ENCODE measurements at places on chromosomes 11 and 22.

- peak; percentile 6 for DNase-seq
Observed at GRCh38 chr11:78379039-78379670, 38.5 kb downstream of the GAB2 start.

DNA sequence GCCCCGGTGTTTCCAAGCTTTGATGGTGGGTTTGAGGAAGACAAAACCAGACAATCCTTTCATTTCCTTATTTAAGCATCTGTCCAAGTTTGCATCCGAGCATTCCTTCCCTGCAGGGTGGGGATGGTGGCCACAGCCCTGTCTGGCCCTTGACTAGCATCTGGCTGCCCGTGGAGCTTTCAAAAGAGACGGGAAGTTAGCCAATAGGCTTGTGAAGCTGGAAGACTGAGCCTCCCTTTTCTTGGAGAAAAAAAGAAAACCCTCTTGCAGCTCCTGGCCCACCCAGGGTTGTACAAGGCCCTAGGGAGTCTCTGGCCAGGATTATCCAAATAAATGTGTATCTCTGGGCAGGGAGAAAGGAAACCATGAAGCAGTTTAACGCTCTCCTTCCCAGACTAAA, 60.6 kb downstream of the MICAL2 start:
- DNase-seq: peak; percentile 50

DNA sequence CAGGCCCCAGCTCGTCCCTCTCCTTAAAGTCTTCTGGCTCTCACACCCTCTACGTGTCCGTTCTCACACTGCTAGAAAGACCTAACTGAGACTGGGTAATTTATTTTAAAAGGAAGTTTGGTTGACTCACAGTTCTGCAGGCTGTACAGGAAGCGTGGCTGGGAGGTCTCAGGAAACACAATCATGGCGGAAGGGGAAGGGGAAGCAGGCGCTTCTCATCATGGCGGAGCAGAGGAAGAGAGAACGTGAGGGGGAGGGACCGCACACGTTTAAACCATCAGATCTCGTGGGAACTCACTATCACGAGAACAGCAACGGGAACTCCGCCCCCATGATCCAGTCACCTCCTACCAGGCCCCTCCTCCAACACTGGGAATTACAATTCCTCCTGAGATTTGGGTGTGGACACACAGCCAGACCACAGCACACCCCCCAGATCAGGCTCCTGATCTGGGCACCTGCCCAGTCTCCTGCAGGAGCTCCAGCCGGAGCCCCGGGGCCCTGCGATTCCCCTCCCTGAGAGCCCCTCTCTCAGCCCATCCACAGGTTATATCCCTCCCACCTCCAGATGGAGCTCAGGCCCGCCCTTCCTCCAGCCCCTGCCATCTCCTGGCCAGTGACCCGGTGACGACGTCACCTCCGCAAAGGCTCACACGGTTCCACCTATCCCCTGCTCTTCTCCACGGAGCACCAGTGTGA, 170.2 kb downstream of the BRD1 start:
- DNase-seq: no peak

DNA sequence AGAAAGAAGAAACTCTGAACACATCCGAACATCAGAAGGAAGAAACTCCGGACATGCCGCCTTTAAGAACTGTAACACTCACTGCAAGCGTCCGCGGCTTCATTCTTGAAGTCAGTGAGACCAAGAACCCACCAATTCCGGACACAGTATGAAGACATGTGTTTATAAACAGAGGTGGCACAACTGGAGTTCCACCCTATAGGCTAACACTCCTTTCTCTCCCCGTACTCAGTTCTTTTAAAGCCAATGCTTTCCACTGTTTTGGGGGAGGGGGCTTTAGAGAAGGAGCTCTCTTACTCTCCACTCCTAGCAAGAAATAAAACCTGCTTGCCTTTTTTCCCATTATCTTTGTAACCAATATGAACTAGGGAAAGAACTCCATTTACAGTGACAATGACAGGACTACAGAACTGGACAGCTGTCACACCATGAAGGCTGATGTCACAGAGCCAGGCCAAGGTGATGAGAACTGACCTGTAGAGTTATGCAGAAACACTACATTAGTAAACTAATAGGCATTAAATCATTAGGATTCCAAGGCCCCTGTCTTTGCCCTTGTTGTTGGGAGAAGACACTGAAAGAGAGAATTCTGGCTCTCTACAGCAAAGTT, 733 bp downstream of the TRIM5 start:
- no peak for DNase-seq

GRCh38 chr11:40045312-40045711, 1414.1 kb downstream of the LRRC4C start:
- DNase-seq: no peak

DNA sequence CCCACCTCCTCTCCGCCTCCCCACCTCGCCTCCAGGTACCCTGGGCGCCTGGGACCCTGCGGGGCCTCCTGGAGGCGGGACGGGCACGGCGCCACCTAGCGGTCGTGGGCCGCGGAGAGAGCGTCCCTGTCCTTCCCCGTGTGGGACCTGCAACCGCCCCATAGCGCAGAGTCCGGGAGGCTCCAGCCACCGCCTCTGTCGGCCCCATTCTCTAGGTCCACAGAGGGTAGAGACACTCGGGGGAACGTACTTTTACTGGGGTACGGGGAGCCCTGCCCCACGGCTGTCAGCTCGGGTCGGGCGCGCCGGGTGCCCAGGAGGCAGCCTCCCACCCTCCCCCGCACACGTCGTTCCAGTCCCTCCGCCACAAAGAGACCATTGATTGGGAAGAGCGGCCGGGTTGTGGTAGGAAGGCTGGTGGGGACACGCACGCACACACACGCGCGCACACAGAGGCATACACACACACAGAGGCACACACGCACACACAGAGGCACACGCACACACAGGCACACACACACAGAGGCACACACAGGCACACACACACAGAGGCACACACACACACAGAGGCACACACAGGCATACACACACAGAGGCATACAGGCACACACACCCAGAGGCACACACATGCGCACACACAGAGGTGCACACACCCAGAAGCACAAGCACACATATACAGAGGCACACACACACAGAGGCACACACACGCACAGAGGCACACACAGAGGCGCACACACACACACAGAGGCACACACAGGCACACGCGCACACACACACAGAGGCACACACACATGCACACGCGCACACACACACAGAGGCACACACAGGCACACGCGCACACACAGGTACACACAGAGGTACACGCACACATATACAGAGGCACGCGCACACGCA, 12.6 kb upstream of the NECTIN1 start:
- DNase-seq: no peak

DNA sequence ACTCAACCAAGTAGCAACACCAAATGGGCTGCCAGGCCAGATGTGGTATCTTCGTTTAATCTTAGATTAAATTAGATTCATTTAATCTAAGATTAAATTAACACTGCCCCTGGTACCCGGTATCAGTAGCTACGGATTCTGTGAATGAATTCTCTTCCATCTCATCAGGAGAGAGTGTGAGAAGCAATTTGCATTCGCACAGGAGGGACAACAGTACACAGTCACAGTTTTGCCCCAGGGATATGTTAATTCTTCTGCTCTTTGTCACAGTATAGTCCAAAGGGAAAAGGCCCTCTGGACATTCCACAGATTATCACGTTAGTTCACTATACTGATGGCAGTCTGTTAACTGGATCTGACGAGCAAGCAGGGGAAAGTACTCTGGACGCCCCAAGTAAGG, 22.9 kb downstream of the ASCL2 start:
- DNase-seq: no peak

- DNase-seq: no peak
Observed at GRCh38 chr11:94786264-94787126, 18.3 kb downstream of the AMOTL1 start.

- DNase-seq: no peak
Observed at GRCh38 chr11:11984563-11984962, 23.9 kb downstream of the DKK3 start.

DNA sequence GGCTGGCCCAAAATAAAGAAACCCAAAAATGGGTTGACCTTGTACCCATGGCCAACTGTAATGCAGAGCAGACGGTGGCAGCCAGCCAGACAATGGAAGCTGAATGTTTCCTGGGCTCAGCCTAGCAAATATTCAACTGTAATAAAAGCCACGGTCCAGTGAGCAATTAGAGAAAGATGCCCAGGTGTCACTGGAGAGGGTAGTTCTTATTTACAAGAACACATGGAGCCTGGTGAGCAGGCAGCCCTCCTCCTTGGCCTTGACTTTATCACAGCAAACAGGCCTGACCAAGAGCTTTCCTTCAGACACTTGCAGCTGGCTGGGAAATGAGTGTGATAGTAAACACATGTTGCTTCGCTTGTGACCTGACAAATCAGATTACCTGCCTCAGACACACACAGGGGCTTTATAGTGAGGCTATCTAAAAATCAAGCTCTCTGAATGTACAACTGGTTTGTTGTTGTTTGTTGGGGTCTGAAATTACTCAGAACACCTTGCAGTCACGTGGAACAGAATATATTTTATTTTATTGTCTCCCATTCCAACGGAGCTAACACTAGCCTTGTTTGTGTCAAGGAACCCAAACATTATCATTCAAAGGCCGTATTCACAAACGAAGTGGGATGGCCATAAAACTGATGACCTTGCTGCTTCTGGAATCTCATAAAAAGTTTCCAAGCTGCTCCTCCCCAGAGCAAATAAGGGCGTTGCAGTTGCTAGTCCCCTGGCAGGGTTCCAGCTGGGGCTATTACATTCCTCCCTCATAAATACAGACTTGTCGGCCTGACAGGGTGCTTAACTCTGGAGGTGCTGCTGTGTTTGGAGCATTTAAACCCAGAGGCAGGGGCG, 161.1 kb downstream of the BBOX1 start:
- peak; percentile 75 for DNase-seq

- DNase-seq: no peak
Observed at GRCh38 chr11:75518771-75519653, 6.7 kb downstream of the GDPD5 start.

DNA sequence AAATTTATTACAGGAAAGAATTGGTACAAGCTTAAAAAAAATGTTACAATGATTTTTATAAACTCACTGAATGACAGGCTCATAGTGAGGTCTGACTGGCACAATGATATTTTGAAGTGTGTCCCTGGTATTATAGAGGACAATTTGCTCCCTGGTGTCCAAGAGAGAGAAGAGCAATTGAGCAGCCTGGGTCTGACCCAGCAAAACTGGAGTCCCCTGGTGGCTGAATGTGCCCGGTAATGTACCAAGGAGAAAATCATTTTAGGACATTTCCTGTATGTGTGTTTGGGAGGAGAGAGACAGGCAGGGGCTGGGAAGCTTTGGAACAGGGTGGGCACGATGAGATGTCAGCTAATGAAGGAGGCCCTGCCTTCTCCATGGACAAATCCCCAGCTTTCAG, 125.3 kb downstream of the APOL5 start:
- peak; percentile 69 for DNase-seq

DNA sequence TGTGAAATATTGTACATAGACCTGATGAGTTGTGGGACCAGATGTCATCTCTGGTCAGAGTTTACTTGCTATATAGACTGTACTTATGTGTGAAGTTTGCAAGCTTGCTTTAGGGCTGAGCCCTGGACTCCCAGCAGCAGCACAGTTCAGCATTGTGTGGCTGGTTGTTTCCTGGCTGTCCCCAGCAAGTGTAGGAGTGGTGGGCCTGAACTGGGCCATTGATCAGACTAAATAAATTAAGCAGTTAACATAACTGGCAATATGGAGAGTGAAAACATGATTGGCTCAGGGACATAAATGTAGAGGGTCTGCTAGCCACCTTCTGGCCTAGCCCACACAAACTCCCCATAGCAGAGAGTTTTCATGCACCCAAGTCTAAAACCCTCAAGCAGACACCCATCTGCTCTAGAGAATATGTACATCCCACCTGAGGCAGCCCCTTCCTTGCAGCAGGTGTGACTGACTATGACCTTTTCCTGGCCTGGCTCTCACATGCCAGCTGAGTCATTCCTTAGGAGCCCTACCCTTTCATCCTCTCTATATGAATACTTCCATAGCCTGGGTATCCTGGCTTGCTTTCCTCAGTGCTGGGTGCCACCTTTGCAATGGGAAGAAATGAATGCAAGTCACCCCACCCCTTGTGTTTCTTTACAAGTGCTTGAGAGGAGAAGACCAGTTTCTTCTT, 12.3 kb downstream of the PIK3IP1 start:
- no peak for DNase-seq

DNA sequence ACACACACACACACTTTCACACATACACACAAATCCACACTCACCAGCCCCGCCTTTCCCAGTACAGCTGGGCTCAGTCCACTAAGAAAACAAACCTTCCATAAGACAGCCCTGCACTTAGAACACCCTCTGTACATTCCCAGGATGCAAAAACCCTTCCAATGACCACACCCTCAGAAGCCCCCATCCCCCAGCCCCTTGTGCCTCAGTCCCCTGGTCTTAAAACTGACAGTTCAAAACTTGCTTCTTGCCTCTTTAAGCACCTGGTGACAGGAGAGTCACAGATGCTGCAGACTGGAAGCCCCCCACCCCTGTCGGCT, 23.0 kb downstream of the APLNR start:
- peak; percentile 27 for DNase-seq

DNA sequence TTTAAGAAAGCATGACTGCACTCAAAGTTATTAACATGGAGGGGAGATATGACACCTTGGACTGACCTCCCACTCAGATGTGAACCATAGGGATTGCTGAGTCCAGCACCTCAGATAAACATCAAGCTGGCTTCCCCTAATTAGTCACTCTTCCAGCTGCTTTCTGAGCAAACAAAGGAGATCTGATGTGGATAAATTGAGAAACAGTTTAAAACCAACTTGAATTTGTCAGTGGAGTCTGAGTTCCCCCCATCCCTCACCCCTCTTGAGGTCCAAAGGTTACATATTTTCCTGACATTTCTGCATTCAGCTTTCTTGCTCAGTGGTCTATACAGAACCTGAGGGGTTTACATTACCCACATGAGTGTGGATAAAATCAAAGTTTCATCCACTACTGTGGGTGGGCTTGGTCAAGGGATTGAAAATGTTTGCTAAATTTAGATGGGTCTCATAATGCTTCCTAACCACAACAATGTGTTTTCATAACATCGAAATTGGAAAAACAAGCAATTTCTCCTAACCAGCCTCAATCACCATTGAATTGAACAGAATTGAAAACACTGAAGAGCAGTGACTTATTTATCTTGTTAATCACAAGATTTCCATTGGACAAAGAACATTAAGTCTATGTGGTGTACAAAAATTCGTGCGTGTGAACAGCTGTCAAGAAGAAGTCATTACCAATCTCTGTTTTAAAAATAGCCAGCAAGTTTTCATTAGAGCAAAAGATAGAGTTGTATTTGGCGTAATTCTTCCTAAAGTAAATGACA, 292.3 kb downstream of the METTL15 start:
- peak; percentile 88 for DNase-seq

DNA sequence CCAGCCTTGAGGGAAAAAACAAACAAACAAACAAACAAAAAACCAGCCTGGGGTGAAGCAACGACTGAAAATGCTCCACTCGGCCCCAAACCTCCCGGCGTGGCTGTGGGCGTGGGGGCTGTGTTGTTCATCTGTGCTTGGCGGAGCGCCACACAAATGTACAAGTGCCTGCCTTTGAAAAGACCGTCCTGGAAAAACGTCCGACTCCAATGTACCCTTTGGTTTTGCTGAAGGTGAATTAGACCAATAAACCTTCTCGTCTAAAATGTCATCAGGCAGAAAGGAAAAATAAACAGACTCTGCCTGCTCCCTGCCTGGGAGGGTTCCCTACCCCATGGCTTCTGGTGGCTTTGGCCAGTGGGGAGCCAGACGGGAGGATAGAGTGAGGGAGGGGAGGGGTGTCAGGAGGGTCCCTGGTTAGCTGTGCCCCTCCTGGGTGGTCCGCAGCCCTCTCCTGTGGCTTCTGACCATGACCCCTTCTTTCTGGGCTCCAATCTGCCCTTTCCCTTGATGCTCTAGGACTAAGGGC, 93.9 kb downstream of the TRMU start:
- no peak for DNase-seq

Measured in LHCN-M2 (cell line).